Neural crest cell (in vitro differentiated cells): ENCODE measurements at places on chromosomes 5 and 9. TPM values are rescaled to one million over a fixed set of nuclear protein-coding genes. Genes with fewer than 3 reads are reported as not detected.

The FUBP3 gene
- 66.3 and 67.7 TPM in 2 replicates for total RNA-seq

The KCTD16 gene
- 0.37 and 0.52 TPM in 2 replicates for total RNA-seq

- DNase-seq, result peak; percentile 18
Observed at GRCh38 chr5:34656700-34657273, 659 bp downstream of the RAI14 start.

DNA sequence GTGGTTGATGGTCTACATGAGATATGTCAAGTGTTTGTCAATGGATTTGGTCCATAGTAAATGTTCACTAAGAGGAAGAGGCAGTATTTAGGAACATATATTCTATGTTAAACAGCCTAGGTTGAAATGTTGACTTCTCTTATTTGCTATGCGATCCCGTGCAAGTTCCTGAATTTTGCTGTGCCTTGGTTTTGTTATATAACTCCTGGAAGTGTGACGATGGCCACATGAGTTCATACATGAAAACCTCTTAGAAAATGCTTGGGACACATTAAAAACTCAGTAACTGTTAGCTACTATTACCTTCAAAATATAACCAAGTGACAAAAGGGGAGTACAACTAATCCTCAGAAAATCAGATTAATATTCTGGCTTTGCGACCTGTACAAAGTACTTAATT lies 21.9 kb upstream of the FBXW2 start:
- DNase-seq, result no peak

The SPINK6 gene
- not detected in 2 replicates for total RNA-seq

The SERINC5 gene
- total RNA-seq, result 7.9 and 8.3 TPM in 2 replicates
